Breast epithelium (tissue), 4 donors: ENCODE measurements at places on chromosomes 4 and X. TPM values are rescaled to one million over a fixed set of nuclear protein-coding genes. Genes with fewer than 3 reads are reported as not detected.

DNA sequence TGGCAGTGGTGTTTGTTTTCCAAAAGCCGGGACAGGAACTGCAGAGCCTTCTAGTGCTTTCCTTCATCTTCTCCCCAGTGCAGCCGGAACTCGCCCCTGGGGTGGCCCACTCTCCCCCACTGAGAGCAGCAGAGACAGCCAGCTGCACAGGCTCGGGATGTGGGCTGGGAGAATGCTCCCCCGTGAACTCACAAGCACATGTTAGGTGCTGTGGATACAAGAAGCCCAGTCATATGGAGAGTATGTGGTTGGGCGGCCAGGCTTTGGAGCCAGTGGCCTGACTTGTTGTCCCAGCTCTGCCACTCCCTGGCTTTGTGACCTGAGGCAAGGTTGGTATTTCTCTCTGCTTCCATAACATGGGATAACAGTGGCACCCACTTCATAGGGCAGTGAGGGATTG is 9.4 kb upstream of the KIAA0232 start:
- no peaks in the 10 kb centered on the region for H3K36me3 ChIP-seq
- peak overlapping the region; percentile 86 for H3K27ac ChIP-seq
- H3K27me3 ChIP-seq: no peaks in the 10 kb centered on the region
- DNase-seq: peak; percentile 81
- H3K4me1 ChIP-seq: peaks cover 20% of the 10 kb centered on the region
- H3K4me3 ChIP-seq: no peak overlapping the region

DNA sequence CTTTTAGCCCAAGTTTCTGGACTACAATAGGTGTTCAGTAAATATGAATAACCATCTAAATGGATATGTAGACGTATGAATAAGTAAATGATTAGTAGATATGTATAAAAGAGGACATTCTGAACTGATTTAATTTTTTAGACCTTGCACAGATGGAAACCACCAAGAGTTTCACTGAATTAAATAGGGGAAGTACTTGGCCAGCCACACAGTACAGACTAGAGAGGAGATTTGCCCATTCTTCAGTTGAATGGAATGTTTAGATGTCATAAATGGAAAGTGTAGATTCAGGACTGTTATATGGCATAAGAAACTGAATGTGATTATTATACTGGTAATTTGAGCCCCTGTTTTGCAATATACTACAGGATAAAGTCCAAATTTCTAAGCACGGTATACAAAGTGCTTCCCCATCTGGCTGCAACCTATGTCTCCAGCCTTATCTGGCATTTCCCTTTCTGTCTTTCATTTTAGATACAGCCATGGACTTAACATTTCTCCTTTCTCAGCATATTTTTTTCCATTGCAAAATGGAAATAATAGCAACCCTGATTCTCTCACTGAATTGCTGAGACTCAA is 137.8 kb upstream of the HS3ST1 start:
- no peak overlapping the region for H3K4me3 ChIP-seq
- no peak overlapping the region for H3K27ac ChIP-seq
- DNase-seq: no peak
- H3K36me3 ChIP-seq: no peaks in the 10 kb centered on the region
- no peaks in the 10 kb centered on the region for H3K27me3 ChIP-seq

DNA sequence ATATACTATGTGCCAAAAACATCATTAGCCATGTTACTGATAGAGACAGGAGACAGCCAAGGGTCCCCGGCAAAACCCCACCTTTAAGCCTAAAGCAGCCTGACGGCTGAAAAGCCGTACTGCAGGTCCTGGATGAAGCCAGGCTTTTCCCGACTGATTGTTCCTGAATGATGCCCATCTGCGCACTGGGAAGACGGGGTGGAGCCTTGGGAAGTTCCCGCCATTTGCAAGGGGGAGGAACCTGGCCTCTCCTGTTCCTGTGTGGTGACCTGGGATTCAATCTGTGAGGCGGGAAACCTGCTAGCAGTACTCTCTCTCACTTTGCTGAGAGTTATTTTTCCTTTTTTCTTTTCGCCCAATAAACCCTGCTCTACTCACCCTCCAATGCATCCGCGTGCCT is 15.1 kb upstream of the CAMK2D start:
- no peaks in the 10 kb centered on the region for H3K36me3 ChIP-seq
- no peaks in the 10 kb centered on the region for H3K4me1 ChIP-seq
- H3K27me3 ChIP-seq: no peaks in the 10 kb centered on the region
- no peak overlapping the region for H3K27ac ChIP-seq
- H3K4me3 ChIP-seq: no peak overlapping the region

DNA sequence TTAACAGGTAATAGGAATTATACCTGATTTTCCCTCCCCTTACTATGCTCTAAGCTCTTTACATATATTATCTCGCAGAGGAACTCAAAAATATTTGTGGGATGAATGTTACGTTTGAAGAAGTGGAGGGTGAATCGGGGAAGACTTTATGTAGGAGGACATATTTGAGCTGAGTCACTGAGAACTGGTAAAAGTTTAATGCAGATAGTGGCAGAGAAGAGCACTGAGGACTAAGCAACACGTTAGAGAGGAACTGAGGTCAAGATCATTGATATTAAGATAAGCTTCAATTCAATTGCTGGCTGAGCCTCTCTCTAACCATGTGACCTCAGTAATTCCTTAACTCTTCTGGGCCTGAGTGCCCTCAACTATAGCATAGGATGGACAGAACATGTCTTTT is 26.4 kb upstream of the ELOVL6 start:
- no peaks in the 10 kb centered on the region for H3K36me3 ChIP-seq
- no peaks in the 10 kb centered on the region for H3K4me1 ChIP-seq
- no peak overlapping the region for H3K27ac ChIP-seq
- no peak overlapping the region for H3K4me3 ChIP-seq

Gene CFP
- total RNA-seq: 3.3 TPM

GRCh38 chr4:101801958-101802357 is 11.4 kb downstream of the BANK1 start:
- H3K4me3 ChIP-seq: no peak overlapping the region
- no peaks in the 10 kb centered on the region for H3K27me3 ChIP-seq
- no peak for DNase-seq
- H3K36me3 ChIP-seq: no peaks in the 10 kb centered on the region

DNA sequence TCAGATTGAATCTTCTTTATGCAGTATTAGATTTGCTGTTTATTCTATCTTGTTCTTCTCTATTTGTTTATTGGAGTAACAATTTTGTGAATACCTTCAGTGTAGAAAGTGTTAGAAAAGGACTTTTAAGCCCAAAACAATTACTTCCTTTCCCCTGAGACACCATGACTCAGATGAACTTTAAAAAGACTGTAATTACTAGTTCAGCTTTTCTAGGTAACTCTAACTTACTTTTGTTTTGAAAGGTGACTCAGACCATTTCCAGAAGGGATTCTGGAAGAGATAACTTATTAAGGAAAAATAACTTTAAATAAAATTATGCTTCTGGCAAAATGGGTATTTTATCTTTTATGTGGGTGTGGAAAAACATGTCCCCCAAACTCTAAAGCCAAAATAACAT is 561.5 kb upstream of the PCDH10 start:
- no peak for DNase-seq
- no peaks in the 10 kb centered on the region for H3K36me3 ChIP-seq
- no peak overlapping the region for H3K4me3 ChIP-seq

DNA sequence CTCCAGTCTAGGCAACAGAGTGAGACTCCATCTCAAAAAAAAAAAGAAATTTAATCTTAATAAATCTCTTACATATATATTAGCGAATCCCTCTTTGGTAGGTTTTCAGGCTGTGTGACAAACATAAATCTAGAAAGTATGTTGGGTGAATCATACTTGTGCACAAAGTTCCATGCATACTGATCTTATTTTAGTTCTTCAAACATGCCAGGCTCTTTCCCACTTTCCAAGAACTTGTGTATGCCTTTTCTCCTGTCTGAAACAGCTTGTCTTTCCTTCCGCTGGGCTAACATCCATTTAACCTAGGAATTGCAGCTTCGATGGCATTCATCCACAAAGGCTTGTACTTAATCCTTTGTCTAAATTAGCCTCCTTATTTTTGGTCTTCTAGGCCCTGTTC is 156.6 kb upstream of the CASK start:
- no peak overlapping the region for H3K27ac ChIP-seq
- no peak for DNase-seq
- peaks cover 23% of the 10 kb centered on the region for H3K27me3 ChIP-seq
- no peaks in the 10 kb centered on the region for H3K36me3 ChIP-seq
- H3K4me1 ChIP-seq: no peaks in the 10 kb centered on the region

Gene DCHS2
- total RNA-seq: 5.2 TPM

Gene DGKK
- not detected for total RNA-seq

DNA sequence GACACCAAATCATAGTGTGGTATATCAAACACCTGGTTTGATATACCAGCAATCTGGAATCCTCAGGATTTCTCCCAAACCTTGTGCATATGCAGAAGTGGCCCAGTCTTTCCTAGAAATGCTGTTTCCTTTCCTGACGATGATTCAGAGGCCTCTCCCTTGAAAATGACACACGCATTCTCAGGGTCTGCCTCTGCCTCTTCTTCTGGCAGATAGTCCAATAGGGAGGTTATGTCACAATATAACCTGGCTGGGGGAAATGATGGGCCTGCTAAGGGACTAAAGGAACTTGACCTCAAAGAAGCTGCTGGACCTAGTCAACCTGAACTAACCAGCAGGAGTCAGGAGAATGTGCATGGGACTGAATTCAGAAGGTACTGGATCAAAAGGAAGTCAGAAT is 435.2 kb downstream of the IDS start:
- no peak for DNase-seq
- H3K4me1 ChIP-seq: no peaks in the 10 kb centered on the region
- H3K36me3 ChIP-seq: no peaks in the 10 kb centered on the region
- H3K27ac ChIP-seq: no peak overlapping the region
- H3K4me3 ChIP-seq: no peak overlapping the region
- no peaks in the 10 kb centered on the region for H3K27me3 ChIP-seq
